Endodermal cell (in vitro differentiated cells): ENCODE measurements at places on chromosomes 3 and 15. TPM values are rescaled to one million over a fixed set of nuclear protein-coding genes. Genes with fewer than 3 reads are reported as not detected.

Gene TMEM44
- 23.2 to 34.4 TPM (median 31.0 TPM) in 3 replicates for total RNA-seq

- no peak for DNase-seq
Measured at GRCh38 chr3:149820183-149820582, 7.2 kb downstream of the RNF13 start.

GRCh38 chr3:175885231-175885766, 1026.2 kb downstream of the NAALADL2 start:
- DNase-seq: no peak

Gene GALNT15
- total RNA-seq: 0.13 to 0.23 TPM in 2 of 3 replicates, not detected in the other

GRCh38 chr15:56471440-56472069, 6.6 kb upstream of the MNS1 start:
- no peak for DNase-seq

DNA sequence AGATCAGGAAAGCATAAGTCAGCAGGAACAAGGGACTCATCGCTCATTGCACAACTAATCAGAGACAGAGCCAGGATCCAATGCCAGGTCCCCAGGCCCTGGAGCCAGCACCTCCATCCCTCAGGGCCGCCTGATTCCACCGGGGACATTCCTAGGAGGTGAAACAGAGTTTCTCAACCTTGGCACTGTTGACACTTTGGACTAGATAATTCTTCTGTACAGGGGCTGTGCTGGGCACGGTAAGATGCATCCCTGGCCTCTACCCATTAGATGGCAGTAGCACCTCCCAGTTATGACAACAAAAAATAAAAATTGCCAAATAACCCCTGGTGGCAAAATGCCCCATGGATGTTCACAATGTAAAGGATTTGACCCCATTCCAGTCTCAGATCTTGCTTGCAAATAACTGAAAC, 127.7 kb downstream of the MTHFS start:
- no peak for DNase-seq

DNA sequence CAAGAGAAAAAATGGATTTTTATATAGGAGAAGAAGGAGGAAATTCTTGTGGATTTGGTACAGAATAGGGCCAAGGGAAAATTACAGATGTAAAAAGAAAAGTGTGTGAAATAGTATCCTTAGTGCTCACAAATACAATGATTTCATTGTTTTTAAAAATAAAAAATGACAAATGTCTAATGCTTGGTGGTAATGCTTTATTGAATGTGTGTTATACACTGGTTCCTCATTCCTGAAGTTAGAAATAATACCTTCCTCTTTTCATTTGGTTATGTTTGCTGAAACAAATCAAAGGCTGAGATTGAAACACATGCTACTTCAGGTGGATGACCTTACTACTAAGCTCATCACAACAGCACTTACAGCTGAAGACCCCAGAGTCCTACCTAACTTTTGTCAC, 37.7 kb upstream of the CCR2 start:
- no peak for DNase-seq

Gene IFT57
- 36.6 to 60.5 TPM (median 53.9 TPM) in 3 replicates for total RNA-seq

- no peak for DNase-seq
Measured at GRCh38 chr15:32878869-32879805, 161.3 kb downstream of the GREM1 start.

- DNase-seq: no peak
Measured at GRCh38 chr3:177658354-177658753, 461.1 kb upstream of the TBL1XR1 start.

Gene XCR1
- not detected in 2 replicates for total RNA-seq

- DNase-seq: no peak
Measured at GRCh38 chr3:142065344-142065743, 84.0 kb downstream of the TFDP2 start.

DNA sequence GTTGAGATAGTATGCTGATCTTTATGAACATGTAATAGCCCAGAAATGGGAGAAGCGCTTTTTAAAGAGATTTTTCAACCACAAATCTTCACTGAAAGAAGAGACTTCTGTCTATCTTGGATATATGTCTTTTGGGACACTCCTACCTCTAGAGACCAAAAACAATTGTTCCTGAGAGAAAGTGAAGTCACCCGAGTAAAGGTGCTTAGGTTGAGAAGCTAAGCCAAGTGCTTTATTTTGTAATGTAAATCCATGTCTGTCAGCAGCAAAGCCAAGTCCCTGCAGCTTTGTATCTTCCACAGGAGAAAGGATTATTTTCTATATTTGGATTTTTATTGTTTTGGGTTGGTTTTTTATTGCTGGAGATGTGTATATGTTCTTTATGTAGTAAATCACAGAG, 32.1 kb upstream of the B3GALNT1 start:
- no peak for DNase-seq

DNA sequence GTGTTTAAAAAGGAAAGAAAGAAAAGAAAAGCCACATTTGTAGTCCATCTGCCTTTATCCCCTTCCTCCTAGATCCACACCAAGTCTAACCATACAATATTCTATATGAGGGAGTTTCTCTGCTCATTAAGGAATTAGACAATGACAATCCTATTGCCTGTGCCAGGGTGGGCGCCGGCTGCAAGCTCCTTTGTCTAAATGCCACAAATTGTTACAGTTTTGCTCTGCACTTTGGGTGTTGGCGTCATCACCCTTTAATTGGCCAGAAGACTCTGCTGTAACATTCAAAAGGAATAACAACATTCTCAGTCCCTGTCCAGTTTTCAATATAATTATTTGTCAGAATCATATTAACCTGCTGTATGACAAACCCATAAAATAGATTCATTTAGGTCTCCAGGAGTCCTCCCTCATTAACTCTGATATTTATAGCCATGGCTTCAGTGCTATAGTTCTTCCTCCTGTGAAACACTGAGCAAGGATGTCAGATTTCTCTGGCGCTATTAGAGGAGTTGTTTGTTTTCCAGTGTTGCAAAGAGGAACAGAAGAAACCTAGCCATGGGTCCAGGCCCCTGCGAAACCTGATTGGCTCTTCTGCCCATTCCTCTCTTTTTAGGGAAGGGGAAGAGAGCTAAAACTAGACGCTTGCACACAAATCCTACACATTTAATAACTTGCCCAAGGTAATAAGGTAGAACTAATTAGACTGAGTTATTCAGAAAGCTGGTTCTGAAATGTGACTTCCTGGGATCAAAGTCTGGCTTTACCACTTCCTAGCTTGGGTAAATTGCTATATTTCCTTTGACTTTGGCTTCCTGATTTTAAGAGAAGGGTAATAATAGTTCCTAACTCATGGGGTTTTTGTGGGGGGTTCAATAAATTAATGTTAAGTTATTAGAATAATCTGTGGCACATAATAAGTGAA, 112.4 kb downstream of the CD47 start:
- DNase-seq: no peak

DNA sequence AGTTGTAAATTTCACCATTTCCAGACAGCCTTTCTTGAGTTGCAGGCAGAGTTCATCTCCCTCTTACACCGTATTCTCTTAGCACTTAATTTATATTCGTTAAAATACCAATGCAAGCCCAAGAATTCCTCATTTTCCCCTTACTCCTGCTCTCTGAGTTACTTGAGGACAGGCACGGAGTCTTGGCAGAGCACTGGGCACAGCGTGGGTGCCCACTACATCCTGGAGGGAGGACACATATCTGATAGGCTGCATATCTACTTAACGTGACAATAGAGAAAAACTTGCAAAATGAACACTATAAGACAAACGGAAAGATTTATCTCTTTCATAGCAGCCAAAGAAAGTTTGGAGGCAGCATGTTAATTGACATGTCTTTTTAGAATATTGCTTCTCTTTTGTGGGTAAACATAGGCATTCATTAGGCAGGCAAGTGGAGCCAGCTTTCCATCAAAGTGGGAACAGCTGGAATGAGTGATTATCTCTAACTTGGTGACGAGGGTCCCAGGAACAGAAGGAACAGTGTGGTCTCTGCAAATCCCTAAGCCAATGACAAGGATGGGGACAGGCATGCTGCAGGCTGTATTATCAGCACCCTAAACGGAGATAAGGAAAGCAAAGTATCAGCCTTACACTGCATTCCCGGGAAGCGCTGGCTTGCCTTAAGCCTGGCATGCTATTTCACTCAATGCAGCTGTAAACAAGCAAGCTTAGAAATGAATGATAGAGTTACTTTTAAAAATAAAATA, 116.5 kb downstream of the RTP4 start:
- peak; percentile 62 for DNase-seq

- no peak for DNase-seq
Measured at GRCh38 chr15:45371546-45371945, 6.8 kb downstream of the GATM start.

GRCh38 chr15:65020419-65020818, 9.0 kb downstream of the MTFMT start:
- DNase-seq: no peak

DNA sequence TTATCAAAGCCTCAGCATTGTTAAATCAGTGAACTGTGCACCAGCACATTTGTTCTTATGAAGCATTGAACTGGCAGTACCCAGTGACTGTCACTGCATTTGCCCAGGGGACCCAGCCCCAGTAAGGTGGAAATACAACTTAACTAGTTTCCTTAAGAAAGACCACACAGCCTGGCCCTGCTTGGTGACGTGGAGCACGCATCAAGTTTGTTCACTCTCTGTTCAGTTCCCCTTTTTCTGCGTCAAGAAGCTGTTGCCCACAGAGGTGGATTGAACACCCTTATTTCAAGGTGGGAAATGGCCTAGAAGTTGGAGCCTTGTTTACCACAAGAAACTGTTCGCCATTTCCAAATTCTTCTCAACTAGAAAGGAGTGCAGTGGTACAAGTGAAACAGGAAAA, 69.9 kb upstream of the AGBL1 start:
- DNase-seq: no peak

DNA sequence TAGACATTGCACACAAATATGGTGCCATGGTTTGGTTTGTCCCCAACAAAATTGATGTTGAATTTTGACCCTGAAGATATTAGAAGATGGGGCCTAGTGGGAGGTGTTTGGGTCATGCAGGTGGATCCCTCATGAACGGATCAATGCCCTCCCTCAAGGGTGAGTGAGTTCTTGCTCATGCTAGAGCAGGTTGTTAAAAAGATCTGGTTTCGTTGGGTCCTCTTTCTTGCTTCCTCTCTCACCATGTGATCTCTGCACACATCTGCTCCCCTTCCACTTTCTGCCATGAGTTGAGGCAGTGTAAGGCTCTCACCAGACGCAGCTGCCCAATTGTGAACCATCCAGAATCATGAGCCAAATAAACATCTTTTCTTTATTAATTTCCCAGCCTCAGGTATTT, 87.8 kb upstream of the MDFIC2 start:
- no peak for DNase-seq

Gene TLNRD1
- total RNA-seq: 11.6 to 29.8 TPM (median 28.2 TPM) in 3 replicates

DNA sequence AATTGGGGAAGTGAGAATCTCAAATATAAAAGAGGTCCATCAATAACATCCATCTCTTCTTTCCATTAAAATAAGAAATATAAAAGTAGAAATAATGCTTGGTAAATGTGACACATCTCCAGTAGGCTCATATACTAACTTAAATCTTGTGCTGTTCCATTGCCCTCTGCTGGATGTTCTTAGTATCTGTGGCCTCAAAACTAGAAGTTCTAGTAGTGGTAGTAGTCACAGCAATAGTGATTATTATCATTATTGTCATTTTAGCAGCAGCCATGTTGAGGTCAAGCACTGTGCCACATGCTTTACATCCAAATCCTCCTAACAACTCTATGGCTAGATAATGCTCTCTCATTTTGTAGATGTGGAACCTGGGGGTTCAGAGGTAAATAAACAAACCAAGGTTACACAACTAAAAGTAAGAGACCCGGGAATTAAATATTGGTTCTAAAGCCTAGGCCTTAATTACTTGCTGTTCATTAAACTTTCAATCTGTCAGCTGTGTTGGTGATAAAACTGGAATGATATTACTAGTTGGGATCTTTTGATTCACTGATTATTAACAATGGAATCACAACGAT, 20.2 kb upstream of the BTLA start:
- peak; percentile 47 for DNase-seq

Gene KCNH8
- total RNA-seq: 12.0 to 22.4 TPM (median 13.0 TPM) in 3 replicates

Gene P2RY14
- not detected in 3 replicates for total RNA-seq

Gene CADPS
- total RNA-seq: 10.4 to 11.7 TPM (median 11.6 TPM) in 3 replicates

GRCh38 chr15:67865331-67865730, 25.5 kb upstream of the RNU6-1 start:
- no peak for DNase-seq

Gene ACAN
- total RNA-seq: 0.23 to 0.38 TPM (median 0.29 TPM) in 3 replicates

Gene PLCB2
- 4.4 and 7.7 TPM in 2 replicates for total RNA-seq
